ENCODE measurements at places on chromosomes 5 and 9. TPM values are rescaled to one million over a fixed set of nuclear protein-coding genes. Genes with fewer than 3 reads are reported as not detected.

The IGIP gene
- 2.1 TPM for total RNA-seq

The FAM221B gene
- total RNA-seq, result not detected

The PTGDS gene
- total RNA-seq, result not detected

The MACIR gene
- 14.0 TPM for total RNA-seq

The HSPA9 gene
- total RNA-seq, result 174 TPM

The SLC36A3 gene
- not detected for total RNA-seq

The BSPRY gene
- 18.8 TPM for total RNA-seq

The PCDHB2 gene
- 75.5 TPM for total RNA-seq

The CBY3 gene
- not detected for total RNA-seq

The CKS2 gene
- total RNA-seq, result 99.1 TPM

The WDR31 gene
- total RNA-seq, result 5.1 TPM

The NPDC1 gene
- total RNA-seq, result 73.2 TPM
